ENCODE measurements at places on chromosomes 16 and 17.

- DNase-seq, result no peak
Observed at GRCh38 chr16:25580041-25580440, 111.7 kb upstream of the HS3ST4 start.

DNA sequence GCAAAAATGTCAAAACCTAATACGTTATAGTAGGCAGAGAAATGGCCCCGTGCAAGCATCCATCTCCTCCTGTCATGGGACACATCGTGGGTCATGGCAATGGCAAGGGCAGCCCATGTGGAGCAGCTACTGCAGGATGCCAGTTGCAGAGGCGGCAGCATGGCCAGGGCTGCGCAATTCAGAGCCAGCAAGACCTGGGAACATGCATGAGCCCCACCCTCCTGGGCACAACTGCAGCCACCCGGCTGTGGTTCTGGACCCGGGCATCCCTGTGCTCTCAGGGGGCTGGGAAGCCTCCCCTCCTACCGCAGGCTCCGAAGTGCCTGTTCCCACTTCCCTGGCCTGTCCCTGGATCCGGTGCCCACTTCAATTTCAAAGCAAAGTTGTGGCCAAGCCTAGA is 203.6 kb downstream of the CPPED1 start:
- DNase-seq, result no peak

GRCh38 chr17:8117980-8118768 is at the start of gene ALOXE3:
Gene ALOXE3, minus strand, starts transcription at chr17:8118514. Its CDS starts 524 bp downstream, at chr17:8117990.
- DNase-seq, result no peak

DNA sequence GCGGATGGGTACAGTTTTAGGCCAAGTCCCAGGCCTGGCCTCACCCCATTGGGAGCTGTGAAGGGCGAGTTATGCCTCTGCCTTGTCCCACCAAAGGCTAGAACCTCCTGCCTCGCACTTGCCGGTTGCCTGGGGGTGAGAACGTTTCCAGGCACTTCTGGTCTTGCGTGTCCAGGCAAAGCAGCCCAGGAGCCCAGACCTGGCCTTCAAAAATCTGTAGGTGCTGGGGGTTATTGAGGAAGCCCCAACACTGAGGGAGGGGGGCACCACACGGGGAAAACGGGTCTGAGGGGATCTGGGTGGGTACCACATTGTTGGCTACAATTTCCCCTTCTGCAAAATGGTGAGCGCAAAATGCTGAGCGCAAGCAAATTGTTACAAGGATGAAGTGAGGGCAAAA is 12.2 kb upstream of the ATP2C2 start:
- DNase-seq, result no peak

GRCh38 chr16:71408536-71408935 is 33.3 kb downstream of the TLE7 start:
- DNase-seq, result no peak

GRCh38 chr16:28202147-28202746 is 9.5 kb downstream of the XPO6 start:
- DNase-seq, result peak; percentile 21

GRCh38 chr17:75152922-75153779 is 1.2 kb downstream of the JPT1 start:
- peak; percentile 17 for DNase-seq

- no peak for DNase-seq
Observed at GRCh38 chr17:43827596-43827995, 5.3 kb downstream of the MPP3 start.

- no peak for DNase-seq
Observed at GRCh38 chr16:77739559-77739892, 17.2 kb downstream of the NUDT7 start.

DNA sequence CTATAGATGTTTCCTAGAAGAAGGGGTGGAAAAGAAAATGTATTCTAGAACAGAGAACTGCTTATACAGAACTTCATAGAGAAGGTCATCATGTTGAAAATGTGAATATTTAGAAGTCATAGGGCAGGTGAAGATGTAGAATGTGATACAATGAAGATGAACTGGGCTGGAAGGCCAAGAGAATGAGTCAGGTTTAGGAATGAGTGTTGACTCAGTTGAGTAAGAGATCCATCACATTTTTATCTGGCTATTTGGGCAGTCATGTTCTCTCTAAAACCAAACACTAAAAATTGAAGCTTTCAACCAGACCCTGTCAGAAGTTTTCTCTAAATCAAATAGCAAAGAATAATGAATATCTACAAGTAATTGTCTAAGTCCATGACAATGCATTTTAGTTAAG is 660.5 kb downstream of the KCNJ2 start:
- DNase-seq, result no peak

DNA sequence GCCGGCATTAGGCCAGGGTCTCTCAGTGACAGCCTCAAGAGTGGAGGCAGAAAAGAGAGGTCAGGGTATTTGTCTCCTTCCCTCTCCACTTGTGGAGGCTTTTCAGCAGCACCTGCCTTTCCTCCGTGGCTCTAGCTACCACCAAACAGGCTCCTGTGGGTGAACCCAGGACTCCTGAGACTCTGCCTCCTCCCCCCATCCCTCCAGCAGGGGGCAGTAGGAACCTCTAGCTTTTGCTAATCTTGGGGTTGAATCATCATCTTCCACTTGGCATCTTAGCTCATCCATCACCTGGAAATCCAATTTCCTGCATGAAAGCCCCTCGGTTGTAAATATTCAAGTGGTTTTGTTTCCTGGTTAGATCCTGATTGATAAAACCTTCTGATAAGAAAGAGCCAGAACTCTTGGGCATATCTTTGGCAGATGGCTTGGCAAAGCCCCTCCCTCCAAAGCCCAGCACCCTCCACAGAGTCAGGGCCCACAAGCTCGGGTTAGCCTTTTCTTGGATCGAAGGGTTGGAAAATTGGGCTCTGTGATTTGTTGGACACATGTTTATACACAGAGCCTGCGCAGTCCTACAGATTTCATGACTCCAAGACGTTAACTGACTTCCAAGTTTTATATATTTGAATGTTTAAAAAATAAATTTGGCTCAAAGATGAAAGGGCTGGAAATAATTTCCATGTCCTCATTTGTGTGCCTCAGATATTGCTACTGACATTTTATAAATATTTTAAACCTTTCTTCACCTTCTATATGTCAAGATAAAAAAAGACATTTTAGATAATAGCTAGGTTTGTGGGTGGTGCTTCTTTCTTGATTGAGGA is 322.1 kb downstream of the MAP2K4 start:
- no peak for DNase-seq

DNA sequence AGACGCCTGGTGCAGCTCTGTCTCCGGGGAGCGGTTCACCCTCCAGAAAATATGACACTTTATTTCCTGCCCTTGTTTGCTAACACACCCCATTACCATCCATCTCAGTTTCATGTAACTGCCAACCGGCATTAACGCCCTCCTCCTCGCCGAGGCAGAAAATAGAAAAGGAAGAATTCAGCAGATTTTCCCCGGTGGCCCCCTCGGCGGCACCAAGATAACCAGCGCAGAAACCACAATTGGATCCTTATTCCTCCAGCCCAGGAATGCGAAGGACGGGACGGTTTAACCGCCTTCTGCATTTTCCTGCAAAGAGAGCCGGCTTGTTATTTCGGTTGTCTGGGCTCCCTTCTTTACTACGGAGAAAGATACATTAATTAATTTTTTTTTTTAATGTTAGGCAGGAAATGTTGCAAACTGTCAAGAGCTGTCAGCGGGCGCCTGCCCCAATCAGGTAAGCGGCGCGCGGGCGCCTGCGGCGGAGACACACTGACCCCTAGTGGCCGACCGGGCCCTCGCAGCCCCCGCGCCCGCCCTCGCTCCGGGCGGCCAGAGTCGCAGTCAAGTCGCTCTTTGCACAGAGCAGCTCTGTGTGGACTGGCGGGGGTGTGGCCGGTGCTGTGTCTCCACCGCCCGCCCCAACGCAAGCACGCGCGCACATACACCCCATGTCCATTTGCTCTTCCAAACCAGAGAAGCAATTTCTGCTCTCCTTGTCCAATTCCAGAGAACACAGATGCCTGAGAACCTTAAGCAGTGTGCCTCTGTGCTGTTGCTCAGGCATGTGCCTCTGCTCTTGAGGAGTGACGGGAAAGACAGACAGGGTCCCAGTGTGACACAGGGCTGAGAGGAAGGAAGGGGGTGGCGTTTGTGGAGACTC is 53.6 kb downstream of the C17orf67 start:
- peak; percentile 85 for DNase-seq

GRCh38 chr17:37079735-37080134 is 131.0 kb downstream of the AATF start:
- no peak for DNase-seq

GRCh38 chr17:21218831-21219380 is 4.9 kb upstream of the TMEM11 start:
- DNase-seq, result no peak

- peak; percentile 30 for DNase-seq
Observed at GRCh38 chr16:79598348-79599181, 2.0 kb downstream of the MAF start.

- no peak for DNase-seq
Observed at GRCh38 chr17:49312722-49313121, 49.3 kb downstream of the ZNF652 start.

DNA sequence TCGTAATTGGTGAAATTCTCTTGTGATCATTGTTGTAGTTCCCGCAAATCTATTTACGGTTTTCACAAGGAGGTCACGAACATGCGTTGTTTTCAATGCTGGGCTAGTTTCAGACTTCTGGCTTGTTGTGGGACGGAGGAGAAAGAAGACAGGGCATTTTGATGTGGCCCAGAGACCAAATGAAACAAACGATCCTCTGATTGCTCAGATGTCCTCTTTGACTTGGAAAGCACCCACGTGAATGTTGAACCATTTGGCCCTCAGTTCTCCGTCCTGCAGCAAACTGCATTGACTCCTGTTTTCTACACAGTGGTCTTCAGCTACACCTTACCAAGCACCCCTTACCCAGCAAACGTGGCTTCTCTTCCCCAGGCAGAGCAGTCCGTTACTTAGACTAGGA is 391.0 kb downstream of the WWOX start:
- DNase-seq, result no peak

GRCh38 chr17:73482894-73483293 is 161.4 kb downstream of the SDK2 start:
- no peak for DNase-seq

DNA sequence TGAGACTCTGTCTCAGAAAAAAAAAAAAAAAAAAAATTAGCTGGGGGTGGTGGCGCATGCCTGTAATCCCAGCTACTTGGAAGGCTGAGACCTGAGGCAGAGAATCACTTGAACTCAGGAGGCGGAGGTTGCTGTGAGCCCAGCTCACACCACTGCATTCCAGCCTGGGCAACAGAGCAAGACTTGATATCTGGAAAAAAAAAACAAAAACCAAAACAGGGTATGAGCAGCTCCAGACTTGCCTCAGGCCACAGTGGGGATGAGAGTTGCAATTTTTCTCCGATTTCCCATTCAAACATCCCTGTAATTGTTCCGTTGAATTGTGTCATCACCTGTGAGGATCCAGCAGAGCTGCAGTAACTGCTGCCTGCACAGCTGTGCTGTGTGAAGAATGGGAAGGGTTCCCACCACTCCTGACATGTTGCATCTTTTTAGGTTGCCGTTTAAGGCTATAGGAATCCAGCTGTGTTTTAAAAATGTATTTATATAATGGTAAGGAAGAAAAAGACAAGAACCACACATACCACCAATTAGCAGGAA is 150.0 kb downstream of the VPS53 start:
- DNase-seq, result no peak

GRCh38 chr17:34252095-34252443 is 3.0 kb upstream of the CCL2 start:
- DNase-seq, result no peak

- DNase-seq, result no peak
Observed at GRCh38 chr16:49593424-49594040, 219.9 kb downstream of the C16orf78 start.

GRCh38 chr17:146546-146945 is 9.2 kb downstream of the SCGB1C2 start:
- no peak for DNase-seq

DNA sequence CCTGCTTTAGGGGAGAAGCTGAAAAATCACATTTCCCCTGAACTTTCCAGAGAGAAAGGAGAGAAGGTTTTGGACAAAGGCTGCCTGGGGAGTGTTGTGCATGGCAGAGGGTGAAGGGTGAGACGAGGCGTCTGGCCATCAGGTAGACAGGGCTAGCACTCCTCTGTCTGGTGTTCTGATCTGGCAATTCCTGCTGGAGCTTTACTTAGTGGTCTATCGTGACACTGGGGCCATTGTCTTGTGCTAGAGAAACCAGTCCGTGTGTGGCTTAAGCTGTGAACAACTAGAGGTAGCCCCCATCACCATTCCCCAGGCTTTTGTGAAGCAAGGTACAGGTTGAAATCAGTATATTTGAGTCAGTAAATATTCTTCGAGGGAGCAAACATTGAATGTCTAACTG is 8.5 kb downstream of the RHBDL3 start:
- DNase-seq, result no peak

- no peak for DNase-seq
Observed at GRCh38 chr16:89376812-89377452, 113.4 kb downstream of the ANKRD11 start.

- DNase-seq, result no peak
Observed at GRCh38 chr16:58301052-58301451, 6.2 kb upstream of the PRSS54 start.

- no peak for DNase-seq
Observed at GRCh38 chr16:58510776-58511628, 4.3 kb upstream of the SETD6 start.

DNA sequence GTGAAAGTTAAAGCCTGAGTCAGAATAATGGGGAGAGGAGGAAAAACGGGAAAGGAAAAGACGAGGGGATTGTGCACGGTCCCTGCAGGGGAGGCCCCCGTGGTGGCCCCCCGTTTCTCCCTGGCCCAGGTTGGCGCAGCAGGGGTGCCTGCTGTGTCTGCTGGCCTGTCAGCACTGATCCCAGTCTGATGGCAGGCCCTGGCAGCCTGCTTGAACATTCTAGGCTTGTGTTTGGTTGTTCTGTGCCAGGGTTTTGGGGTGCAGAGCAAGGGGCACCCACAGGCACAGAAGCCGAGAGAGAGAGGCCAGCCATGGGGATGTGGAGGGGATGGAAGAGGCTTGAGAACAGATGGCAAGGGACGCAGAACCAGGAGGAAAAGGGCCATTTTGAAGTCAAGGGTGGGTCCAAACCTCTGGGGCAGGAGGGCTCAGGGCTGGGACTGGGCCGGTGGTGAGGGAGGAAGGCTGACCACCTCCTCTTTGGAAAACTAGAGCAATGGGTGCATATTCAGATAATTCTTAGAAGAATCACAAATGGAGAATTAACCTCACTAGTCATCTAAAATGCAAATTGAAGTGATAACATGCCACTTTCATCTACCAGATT is 35.9 kb downstream of the TBX4 start:
- no peak for DNase-seq

GRCh38 chr17:13792314-13792713 is 190.6 kb upstream of the HS3ST3A1 start:
- DNase-seq, result no peak

- DNase-seq, result no peak
Observed at GRCh38 chr16:68179855-68180254, 56.1 kb downstream of the ESRP2 start.
